ENCODE measurements at places on chromosomes 12 and 14. TPM values are rescaled to one million over a fixed set of nuclear protein-coding genes. Genes with fewer than 3 reads are reported as not detected.
A peak's percentile ranks its signal among the peaks of the same experiment; 100 is the strongest.

GRCh38 chr12:75260316-75260715, 50.7 kb upstream of the KCNC2 start:
- peak; percentile 55 for ATAC-seq

- ATAC-seq: no peak
These were observed 21.7 kb downstream of the GALNT16 start for GRCh38 chr14:69281450-69282169.

GRCh38 chr12:88693837-88694445, 113.7 kb upstream of the KITLG start:
- peak; percentile 66 for ATAC-seq

DNA sequence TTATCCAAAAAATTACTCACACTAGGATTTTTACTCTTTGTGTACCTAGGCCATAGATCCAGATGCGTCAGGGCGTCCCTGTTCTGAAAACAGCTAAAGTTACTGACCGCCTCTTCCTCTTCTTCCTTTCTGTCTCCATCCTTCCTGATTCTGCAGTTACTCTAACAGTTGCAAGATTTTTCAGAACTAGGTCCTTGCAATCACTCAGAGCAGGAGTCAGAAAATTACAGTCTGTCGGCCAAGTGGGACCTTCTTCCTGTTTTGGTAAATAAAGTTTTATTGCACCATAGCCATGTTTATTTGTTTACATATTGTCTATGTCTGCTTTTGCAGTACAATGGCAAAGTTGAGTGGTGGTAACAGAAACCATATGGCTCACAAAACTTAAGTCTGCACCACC, 25.6 kb upstream of the FGF6 start:
- ATAC-seq: no peak

DNA sequence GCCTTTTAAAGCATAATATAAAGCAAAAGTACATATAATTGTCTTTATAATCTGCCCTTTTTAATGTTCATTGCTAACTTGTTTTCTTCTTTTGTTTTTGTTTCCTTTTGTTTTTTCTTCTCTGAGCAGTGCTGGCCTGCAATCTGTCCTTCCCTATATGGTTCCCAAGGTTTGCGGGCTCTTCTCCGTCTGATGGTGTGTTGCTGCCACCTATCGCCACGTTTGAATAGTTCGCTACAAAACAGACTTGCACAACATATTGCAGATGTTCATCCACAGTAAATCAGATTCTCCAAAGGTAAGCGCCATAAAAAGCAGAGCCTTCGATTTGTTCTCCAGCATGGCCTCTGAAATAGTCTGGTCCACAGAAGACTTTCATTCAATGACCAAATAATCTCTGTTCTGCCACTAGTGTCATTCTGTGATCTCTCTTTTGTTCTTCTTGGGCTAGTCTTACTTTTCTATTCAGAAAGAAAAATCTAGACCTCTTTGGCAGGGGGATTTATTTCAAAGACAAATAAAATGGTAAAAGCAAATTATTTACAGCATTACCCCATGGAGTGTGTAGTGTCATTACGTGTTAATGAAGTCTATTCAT, 33.5 kb downstream of the C12orf50 start:
- peak; percentile 80 for ATAC-seq

Gene PRICKLE1
- total RNA-seq: 1.4 TPM

Gene TDRD9
- 0.16 TPM for total RNA-seq

DNA sequence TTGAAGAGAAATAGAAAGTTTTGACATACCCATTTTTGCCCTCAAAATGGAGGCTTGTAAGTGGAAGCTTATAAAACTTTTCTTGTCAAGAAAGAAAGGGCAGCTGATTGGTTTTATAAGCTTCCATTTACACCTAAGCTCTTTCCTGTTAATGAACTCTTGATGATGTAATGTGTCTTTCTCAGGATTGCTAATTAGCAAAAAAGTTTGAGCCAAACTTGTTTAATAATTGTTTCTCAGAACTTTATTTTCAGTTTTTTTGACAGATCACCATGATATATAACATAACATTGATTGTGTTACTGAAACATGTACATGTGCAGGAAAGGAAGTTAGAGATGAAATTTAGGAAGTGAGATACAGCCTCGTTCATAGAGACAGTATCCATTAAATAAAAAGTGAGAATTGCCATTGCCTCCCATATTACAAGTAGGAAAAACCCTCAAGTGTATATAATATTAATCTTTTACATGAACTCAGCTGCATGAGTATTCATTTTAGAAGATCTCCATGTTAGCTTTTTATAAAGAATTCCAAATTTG, 26.8 kb downstream of the RIC8B start:
- no peak for ATAC-seq

DNA sequence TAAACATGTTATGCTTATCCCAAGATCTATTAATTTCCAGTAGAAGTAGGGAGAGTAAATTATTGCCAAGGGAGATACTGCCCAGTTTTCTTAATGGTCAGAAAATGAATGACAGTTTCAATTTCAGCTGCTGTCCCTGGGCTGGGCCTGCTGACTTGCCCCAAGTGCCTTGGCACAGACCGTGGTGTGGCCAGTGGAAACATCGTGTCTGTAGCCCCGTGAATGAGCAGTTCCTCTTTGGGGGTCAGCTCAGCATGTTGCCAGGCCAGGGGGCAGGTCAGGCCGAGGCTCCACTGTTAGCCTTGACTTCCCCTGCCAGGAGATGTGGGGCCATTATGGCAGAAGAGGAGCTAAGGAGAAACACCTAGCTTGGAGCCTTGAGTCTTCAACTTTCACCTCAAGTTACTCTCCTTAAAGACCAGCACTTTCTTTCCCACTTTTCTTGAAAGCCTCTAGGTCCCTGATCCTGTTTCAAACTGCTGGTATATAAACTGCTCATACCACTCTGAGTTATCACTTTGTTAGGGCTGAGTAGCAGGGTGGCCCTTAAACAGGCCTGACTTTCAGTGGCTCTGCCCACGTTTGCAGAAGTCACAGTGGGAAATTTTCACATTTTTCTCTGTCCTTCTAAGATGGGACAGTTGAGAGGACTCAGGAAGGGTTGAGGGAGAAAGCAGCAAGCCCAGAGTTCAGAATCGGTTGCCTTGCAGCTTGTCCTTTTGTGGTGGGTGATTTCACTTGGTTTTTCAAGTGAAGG, 73.2 kb downstream of the SUSD6 start:
- no peak for ATAC-seq

DNA sequence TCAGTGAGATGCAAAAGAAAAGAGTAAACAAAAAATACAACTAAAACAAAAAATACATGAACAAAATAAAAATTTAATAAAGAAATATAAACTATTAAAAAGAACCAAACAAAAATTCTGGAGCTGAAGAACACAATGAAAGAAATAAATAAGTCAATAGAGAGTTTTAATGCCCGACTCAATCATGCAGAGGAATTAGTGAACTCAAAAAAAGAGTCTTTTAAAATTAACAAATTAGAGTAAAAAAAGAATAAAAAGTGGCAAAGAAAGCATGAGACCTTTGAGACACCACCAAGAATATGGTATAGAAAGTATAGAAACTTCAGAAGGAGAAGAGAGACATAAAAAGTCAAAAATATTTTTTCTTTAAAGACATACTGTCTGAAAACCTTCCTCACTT, 2.6 kb upstream of the KLRC1 start:
- ATAC-seq: no peak

DNA sequence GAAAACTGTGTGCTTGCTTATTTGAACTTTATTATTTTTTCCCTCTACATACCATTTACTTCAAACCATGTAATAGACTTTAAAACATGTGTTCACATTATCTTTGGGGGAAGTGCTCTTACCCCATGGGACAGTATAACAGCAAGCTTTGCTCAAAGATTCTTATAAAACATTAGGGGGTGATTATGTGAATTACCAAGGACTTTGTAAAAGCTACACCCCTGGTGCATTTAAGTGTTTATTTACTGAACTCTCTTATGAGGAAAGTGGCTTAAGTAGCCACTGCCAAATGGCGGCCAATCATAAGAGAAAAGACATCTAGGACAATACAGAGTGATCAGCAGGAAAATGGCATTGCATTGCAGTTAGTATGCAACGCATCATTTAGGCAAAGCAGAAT, 70.3 kb downstream of the CAPZA3 start:
- no peak for ATAC-seq

Gene PRR4
- total RNA-seq: 0.64 TPM

DNA sequence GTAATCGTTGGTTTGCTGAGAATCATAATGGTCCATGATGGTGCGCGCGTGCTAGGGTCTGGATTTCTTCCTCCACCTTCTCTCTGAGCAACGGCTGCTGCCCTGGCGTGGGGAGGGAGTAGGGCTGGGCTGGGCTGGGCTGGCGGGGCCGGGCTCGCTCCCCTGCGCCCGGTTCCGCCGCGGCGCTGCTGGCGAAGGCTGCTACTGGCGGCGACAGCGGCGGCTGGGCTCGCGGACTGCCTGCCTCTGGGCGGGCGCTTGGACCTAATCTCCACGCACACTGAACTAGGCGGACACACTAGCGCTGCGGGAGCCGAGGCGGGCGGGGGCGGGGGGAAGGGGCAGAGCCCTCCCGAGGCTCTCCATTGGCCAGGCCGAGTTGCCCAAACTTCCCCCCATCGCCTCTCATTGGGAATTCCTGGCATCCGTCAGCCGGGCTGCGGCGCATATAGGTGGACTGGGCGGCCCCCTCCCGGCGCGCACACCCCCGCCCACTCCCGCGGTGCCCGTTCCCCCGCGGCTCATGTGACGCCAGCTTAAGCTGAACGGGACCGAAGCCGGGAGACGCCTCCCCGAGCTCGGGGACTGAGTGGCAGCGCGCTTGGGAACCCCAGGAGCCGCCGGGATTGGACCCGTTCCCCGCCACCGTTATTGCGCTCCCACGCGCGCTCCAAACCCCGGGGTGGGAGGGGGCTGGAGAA, at the start of gene ACTN1:
ACTN1 (minus strand) TSS at position 282 of the 701 bp plus-strand sequence; CDS start at position 36, 246 bp downstream.
- peak; percentile 83 for ATAC-seq

DNA sequence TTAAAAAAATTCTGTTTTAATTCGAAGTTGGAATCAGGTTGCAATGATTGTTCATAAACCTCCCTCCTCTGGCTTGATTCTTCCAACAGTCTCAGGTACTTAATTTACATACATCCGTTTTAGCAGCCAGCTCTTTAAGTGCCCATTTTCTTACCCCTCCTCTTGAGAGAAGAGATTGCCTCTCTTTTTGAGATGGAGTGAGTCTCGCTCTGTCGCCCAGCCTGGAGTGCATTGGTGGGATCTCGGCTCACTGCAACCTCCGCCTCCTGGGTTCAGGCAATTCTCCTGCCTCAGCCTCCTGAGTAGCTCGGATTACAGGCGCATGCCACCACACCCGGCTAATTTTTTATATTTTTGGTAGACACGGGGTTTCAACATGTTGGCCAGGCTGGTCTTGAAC, 146.4 kb upstream of the AMIGO2 start:
- ATAC-seq: no peak

DNA sequence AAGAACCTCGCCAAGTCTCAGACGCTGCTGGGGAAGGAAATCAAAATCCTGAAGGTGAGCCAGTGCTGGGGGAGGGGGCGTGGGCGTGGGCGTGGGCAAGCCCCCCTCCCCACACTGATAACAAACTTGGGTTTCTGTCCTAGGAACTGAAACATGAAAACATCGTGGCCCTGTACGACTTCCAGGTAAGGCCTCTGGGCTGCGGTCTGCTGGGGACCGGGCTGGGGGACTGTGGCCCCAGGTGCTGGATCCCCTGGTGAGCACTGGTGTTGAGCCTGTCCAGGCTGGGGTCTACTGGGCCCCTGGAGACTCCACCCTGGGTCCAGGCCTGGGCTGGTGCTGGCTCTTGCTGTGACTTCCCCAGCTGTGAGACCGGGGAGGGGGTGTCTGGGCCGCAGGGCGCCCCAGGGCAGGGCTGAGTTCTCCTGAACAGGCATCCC, 1.2 kb downstream of the ULK1 start:
- ATAC-seq: no peak

- peak; percentile 55 for ATAC-seq
These were observed 211.8 kb upstream of the HMGA2 start for GRCh38 chr12:65612440-65612839.

DNA sequence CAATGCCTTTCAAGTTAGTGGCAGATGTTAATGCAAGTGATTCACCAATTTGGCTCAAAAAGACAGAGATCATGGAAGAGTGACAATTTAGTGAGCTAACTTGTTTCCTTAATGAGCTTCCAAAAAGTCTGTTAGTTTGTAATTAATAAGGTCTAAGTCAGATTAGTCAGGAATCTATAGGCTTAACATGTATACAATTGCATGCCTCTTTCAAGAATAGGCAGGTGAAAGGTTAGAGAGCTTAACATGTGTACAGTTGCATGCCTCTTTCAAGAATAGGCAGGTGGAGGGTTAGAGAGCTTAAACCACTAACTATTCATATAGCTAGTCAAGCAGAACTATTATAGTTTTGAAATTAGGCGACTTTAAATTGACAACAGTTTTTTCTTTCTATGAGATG, 663.8 kb downstream of the C12orf50 start:
- peak; percentile 94 for ATAC-seq

Gene GPRC5D
- total RNA-seq: not detected

Gene CDKN1B
- 20.4 TPM for total RNA-seq

DNA sequence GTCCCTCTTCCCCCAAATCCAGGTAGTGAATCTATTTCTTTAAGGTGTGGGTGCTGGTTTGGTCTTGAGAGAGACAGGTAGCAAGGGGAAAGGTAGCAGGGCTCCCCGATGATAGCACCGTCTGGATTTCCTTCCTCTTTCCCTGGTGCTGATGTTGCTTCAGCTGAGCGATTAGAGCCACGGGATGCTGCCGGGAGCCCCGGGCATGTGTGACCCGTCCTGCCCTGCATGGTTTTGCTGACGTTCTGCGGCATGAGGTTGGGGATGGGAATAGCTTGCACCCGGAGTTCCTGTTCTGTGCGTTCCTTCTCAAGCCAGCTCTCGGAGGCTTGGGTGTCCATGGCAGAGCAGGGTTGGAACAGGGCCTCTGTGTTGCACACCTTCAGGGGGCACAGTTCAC, 107.3 kb downstream of the TSPAN9 start:
- no peak for ATAC-seq

- no peak for ATAC-seq
These were observed 15.9 kb downstream of the AREL1 start for GRCh38 chr14:74697011-74697410.

GRCh38 chr12:132423251-132423819, 66.6 kb upstream of the FBRSL1 start:
- ATAC-seq: peak; percentile 46

- no peak for ATAC-seq
These were observed 86.4 kb downstream of the SPPL3 start for GRCh38 chr12:120817559-120818330.

Gene AKAP3
- 0.32 TPM for total RNA-seq

GRCh38 chr14:98731701-98732100, 540.3 kb downstream of the BCL11B start:
- no peak for ATAC-seq

- ATAC-seq: no peak
These were observed 4.8 kb downstream of the GUCY2C start for GRCh38 chr12:14691560-14691959.

DNA sequence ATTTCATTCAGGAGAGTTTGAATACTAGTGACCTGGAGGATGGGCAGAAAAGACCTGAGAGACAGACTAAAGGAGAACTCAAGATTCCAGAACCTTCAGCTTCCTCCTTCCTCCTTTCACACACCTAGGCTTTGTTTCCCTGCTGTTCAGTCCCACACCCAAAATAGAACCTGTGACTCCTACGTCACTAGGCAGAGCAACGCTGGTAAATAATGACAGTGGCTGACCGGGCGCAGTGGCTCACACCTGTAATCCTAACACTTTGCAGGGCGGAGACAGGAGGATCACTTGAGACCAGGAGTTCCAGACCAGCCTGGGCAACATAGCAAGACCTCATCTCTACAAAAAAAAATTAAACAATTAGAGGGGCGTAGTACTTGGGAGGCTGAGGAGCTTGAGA, 166.4 kb upstream of the FKBP4 start:
- peak; percentile 55 for ATAC-seq

- ATAC-seq: no peak
These were observed 22.1 kb upstream of the CLEC14A start for GRCh38 chr14:38278035-38278434.
